ENCODE measurements at places on chromosomes 7 and 10.

- DNase-seq = no peak
- peak overlapping the region; percentile 31 for H3K27ac ChIP-seq
- no peaks in the 10 kb centered on the region for H3K36me3 ChIP-seq
- H3K27me3 ChIP-seq = no peaks in the 10 kb centered on the region
- H3K4me1 ChIP-seq = peaks cover 34% of the 10 kb centered on the region
These were observed 369.6 kb downstream of the AUTS2 start for GRCh38 chr7:69967689-69968450.

DNA sequence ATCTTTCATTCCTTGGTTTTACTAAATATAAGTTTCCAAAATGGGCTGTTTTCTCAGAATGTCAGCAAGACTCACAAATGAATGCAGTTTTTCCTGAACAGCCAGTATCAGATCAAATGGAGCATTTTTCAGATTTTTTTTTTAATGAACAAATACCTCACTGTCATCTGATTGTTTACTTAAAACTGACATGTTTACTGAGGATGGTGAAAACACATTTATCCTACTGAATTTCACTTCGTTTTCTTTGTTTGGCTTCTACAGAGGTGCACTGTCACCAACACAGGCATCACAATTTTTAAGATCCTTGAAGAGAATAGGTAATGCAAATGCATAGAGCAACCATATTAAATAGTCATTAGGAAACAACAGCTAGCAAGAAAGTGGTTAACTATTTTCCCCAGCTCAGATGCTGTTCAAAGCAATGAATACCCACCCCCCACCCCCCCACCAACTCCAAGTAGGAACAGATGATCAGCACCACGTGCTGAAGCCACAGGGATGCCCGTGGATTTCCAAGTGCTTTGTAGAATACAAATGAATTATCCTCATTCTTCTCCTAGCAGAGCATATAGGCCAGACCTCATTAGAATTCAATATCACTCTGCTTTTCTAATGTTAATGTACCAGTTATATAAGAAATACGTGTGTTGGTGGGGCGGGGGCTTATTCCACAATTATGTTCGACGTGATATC is 205.9 kb downstream of the SKAP2 start:
- no peaks in the 10 kb centered on the region for H3K36me3 ChIP-seq
- H3K4me1 ChIP-seq = no peaks in the 10 kb centered on the region
- no peak for DNase-seq

DNA sequence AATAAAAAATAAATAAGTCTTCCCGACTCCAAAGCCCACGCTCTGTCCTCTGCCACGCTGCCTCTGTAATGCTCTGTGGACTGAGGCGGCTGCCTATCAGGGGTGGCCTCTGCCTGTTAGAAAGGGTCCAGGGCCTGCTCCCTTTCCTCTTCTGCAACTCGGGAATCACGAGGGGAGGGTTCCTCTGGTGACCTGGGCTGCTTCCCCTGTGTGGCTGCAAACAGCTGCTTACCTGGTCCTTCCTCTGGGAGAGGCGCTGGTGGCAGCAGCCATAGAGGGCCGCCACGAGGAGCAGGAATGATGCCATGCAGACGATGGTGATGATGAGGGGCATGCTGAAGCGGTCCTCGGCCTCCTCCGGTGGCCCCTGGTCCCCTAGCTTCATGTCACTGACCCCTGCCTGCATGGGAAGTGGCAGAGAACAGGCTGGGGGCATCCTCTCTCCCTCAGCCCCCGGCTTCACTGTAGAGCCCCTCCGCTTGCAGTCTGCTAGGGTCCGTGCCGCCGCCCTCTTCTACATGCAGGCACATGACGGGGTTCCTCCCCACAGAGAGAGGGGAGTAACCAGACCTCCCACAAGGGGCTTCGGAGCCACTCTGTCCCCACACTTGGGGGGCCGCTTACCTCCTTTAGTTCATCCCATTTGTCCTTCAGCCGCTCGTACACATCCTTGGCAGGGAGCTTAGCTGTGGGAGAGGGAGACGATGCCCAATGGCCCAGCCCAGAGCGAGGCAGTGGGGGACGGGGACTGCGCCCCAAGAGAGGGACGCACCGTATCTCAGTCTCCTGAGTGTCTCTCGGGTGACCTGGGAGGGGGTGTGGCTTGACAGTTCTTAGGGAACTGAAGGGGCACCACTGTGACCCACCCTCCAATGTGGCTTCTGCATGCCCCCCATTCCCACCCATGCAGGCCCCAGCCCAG is 50.5 kb downstream of the PODXL start:
- H3K27me3 ChIP-seq = no peaks in the 10 kb centered on the region
- H3K36me3 ChIP-seq = peaks cover 4% of the 10 kb centered on the region
- peaks cover 8% of the 10 kb centered on the region for H3K4me1 ChIP-seq
- no peak overlapping the region for H3K4me3 ChIP-seq

DNA sequence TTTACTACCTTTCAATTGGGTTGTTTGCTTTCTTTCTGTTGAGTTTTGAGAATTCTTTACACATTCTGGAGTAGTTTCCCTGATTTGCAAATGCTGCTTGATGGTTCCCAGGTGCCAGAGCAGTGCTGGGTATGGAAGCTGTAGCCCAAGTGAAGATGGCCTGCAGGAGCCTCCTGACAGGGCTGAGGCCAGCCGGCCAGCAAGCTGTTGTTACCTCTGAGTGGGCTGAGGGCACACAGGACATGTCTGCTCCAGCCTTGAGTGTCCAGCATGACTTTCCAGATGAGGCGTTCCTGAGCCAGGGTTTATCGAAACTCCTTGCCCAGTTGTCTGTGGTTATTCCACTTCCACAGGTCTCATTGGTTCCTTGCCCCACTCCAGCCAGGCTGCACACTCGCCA is 164.6 kb upstream of the TNS3 start:
- H3K4me3 ChIP-seq = no peak overlapping the region
- H3K36me3 ChIP-seq = no peaks in the 10 kb centered on the region
- no peak overlapping the region for H3K27ac ChIP-seq
- no peak for DNase-seq
- H3K27me3 ChIP-seq = peaks cover 3% of the 10 kb centered on the region

DNA sequence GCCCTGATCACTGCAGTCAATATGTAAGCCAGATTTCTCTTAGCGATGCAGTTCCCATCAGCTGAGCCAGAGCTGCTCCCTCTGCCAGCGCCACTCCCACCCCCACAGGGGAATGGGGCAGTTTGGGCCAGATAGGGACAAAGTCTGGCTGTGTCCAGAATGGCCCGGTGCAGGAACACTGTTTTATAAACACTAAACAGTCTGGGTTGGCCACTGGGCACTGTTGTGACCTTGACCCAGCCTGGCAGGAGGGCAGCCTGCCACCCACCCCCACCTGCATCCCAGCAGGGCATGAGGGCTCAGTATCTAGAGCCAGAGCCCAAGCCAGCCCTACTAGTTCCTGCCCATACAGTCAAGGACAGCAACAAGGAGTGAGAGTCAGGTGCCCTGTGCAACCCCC is 1.3 kb downstream of the OGDHL start:
- H3K4me3 ChIP-seq = peak overlapping the region; percentile 17
- no peaks in the 10 kb centered on the region for H3K36me3 ChIP-seq
- H3K27ac ChIP-seq = no peak overlapping the region
- peaks cover 18% of the 10 kb centered on the region for H3K27me3 ChIP-seq
- DNase-seq = no peak
- H3K4me1 ChIP-seq = peaks cover 4% of the 10 kb centered on the region

DNA sequence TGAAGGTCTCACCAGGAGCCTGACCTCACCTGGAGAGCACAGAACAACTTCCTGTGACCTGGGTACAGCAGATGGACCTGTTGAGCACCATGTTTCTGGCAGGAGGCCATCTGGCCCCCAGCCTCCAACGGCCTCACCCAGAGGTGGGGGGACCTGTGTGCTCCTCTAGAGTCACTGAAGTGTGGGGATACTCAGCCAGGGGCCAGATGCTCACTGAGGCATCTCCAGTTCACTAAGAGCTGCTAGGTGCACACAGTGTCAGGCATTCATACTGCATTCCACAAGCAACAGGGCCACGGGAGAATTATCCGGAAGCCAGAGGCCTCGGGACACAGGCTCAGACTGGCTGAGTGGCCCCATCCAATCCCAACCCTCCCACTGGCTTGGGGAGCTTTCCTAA is 161.4 kb downstream of the TCERG1L start:
- H3K27me3 ChIP-seq = no peaks in the 10 kb centered on the region
- H3K4me3 ChIP-seq = no peak overlapping the region
- H3K27ac ChIP-seq = no peak overlapping the region

- no peak overlapping the region for H3K4me3 ChIP-seq
- no peak overlapping the region for H3K27ac ChIP-seq
- H3K4me1 ChIP-seq = peaks cover 3% of the 10 kb centered on the region
- peaks cover 20% of the 10 kb centered on the region for H3K27me3 ChIP-seq
These were observed 12.6 kb downstream of the NEURL1 start for GRCh38 chr10:103506061-103506460.

DNA sequence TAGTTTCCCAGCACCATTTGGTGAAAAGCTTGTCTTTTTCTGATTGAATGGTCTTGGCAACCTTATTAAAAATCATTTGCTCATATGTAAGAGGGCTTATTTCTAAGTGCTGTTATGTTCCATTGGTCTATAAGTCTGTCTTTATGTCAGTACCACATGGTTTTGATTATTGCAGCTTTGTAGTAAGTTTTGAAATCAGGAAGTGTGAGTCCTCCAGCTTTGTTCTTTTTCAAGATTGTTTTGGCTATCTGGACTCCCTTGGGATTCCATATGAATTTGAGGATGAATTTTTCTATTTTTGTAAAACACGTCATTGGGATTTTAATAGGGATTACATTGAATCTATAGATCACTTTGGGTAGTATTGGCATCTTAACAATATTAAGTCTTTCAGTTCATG is 5.4 kb downstream of the KIF11 start:
- H3K4me1 ChIP-seq = peaks cover 19% of the 10 kb centered on the region
- H3K27me3 ChIP-seq = no peaks in the 10 kb centered on the region
- no peak overlapping the region for H3K27ac ChIP-seq
- no peak for DNase-seq
- no peak overlapping the region for H3K4me3 ChIP-seq
- no peaks in the 10 kb centered on the region for H3K36me3 ChIP-seq
